ENCODE measurements at places on chromosomes 2 and 18.

DNA sequence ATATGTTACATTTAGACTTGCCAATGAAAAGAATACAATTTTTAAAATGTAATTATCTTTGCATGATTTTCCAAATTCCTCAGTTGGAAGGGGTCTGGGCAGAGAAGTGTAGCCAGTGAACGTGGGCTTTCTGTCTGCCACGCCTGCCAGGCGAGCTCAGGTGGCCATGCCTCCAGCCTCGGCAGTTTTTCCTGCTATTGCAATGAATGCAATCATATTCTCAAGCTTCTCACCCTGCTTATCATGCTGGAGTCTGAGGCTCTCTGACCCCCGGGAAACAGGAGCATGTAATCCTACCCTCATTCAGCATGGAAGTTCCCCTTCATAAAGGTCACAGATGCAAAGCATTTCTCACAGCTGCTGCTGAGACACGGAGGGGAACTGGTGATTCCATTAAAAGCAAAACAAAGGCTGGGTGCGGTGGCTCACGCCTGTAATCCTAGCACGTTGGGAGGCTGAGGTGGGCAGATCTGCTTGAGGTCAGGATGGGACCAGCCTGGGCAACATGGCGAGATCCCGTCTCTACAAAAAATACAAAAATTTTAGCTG, 154.8 kb downstream of the MBP start:
- DNase-seq: no peak

DNA sequence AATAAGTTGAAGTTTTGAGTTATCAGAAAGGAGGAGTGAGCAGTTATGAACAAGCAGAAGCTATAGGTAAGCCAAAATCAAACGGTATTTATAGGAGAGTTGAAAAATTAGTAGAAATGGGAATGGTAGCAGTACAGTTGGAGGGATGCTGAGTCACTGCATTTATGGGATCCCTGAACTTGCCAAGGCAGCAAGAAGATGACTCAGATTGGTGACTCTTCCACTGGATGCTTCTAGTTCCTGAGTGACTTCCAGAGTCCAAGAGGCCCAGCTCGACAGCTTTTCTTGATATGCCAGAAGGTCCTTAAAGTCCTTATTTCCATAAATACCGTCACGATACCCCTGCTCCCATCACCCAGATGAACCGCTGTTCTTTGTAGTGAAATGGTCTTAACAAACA, 31.1 kb upstream of the ACTR3 start:
- DNase-seq: no peak

GRCh38 chr2:98503481-98504105, 58.9 kb downstream of the INPP4A start:
- no peak for DNase-seq

GRCh38 chr2:15682354-15682753, 90.7 kb downstream of the DDX1 start:
- peak; percentile 94 for DNase-seq

- no peak for DNase-seq
These were observed 12.0 kb upstream of the GALM start for GRCh38 chr2:38653715-38654527.
